ENCODE measurements at places on chromosomes 3 and 15.
A peak's percentile ranks its signal among the peaks of the same experiment; 100 is the strongest.

- no peak for DNase-seq
Measured at GRCh38 chr3:83601704-83602103, 1357.1 kb upstream of the CADM2 start.

- DNase-seq = no peak
Measured at GRCh38 chr3:26236531-26236930, 386.0 kb upstream of the LRRC3B start.

DNA sequence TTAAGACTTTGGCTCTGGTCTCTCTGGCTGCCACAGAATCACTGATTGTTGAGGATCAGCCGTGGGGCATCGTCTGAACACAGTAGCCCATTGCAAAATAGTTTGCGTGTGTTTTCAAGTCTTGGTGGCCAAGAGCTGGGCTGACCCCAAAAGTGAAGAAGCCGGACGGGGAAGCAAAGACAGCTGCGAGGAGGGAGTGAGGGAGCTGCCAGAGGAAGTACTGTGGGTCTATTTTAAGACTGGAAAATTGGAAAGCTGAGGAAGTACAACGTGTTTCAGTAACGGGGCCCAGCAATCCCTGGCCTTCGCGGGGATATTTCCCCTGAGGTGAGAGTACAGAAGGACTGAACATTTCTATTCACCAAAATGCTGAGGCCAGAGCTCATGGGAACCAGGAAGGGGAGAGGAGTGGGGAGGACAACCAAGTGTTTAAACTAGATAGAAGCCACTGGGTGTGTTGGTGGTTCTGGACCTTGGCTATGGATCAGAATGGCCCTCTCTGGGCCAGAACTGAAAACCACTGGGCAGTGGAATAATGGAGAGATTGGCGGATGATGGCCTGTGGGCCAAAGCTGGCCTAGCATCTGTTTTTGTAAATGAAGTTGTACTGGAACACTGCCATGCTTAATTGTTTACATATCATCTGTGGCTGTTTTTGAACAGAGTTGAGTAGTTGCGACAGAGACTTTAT, 34.1 kb upstream of the LIMD1 start:
- peak; percentile 64 for DNase-seq

DNA sequence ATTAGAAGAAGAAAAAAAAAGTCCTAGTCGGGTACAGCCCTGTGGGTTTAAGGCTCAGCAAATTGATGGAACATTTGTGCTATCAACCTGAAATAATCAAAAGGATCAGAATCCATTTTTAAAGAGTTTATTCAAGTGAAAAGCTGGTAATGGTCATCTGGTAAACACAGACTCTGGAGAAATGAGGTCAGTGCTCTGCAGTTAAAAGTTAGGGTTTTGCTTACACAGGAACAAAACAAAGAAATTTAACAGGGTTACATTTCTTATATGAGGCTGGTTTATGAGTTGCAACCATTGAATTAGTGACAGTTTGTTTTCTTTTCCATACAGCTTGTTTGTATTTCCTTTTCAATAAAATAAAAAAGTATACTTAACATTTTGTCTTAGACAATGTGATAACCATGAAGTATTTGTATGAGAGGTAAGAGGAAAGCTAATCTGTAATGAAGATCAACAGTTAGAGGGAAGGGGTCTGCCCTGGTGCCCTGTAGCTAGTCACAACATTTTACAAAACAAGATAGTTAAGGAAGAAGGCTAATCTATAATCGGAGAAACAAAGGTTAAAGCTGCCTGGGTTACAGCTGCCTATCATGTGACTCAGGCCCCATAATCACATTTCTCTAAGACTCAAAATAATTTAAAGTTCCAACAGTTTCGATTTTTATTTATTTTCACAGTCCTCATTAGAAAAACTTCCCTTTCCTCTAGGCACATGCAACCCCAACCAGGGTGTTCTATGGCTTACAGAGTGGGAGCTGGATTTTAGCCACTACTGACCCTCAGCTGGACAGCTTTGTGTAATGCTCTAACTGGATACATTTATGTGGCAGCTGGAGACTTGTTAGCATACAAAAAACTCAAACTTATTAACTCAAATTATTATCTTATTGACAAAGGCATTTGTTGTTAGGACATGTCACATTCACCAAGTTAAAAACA, 98.1 kb upstream of the ACP3 start:
- no peak for DNase-seq

DNA sequence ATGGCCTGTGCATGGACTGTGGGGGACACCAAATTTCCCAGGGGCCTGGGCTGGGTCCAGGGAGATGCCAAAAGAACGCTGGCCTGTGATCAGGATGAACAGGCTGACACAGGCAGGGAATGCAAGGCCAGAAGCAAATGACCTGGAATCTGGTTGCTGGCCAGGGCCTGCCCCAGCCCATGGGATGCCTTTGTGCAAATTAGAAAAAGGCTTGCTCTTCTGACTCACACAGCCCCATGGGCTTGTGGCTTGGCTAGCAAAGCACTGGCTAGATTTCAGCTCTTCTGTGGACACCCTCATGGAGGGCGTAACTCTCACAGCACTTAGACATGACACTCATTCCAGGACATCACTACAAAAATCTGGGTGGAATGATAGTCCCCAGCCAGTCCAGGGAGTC, 356.0 kb downstream of the SHQ1 start:
- no peak for DNase-seq

GRCh38 chr3:61829722-61830350, 268.5 kb downstream of the PTPRG start:
- DNase-seq = peak; percentile 13

- no peak for DNase-seq
Measured at GRCh38 chr15:68556139-68556990, 22.4 kb upstream of the CORO2B start.

- DNase-seq = no peak
Measured at GRCh38 chr15:99707473-99708270, 25.6 kb downstream of the LYSMD4 start.

GRCh38 chr15:66025972-66026371, 156.7 kb downstream of the RAB11A start:
- no peak for DNase-seq

GRCh38 chr15:60928970-60929369, 300.1 kb downstream of the RORA start:
- DNase-seq = no peak

All from hippocampal formation (tissue), 2 donors.